ENCODE measurements at places on chromosomes 7 and 10.

- no peak for DNase-seq
These were observed 134.6 kb upstream of the TCF7L2 start for GRCh38 chr10:112815269-112816032.

DNA sequence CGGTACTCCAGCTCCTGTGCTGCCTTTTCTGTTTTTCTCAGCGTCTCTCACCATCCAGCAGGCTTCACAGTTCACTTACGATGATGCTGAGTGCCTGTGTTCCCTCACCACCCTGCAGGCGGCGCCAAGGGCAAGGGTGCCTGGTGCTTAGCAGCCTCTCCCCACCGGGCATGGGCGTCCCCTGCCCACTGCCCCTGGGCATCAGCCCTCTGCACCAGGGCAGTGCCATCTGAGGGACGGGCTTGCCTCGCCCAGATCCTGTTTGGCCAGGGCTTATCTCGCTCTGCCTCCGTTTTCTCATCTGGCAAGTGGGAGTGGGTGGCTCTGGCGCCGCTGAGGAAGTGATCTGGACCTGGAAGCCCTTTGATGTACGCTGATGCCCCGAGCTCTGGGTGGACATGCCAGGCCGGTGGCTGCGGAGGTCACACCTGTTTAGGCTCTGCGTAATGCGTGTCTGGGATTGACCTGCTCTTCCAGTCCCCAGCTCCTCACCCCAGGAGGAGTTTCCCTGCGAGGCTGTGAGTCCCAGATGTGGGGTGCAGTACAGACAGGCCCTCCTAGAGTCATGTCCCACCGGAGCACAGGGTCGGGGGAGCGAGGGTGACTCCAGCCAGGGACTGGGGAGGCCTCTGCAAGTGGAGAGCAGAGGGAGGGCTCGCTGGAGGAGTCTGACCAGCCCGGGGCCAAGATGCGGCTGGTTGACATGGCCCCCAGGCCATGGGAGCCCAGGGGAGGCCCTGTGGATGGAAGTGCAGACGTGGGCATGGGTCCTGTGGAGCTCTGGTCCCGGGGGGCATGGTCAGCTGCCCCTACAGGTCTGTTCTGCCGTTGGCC lies 11.8 kb downstream of the TTYH3 start:
- DNase-seq: no peak

DNA sequence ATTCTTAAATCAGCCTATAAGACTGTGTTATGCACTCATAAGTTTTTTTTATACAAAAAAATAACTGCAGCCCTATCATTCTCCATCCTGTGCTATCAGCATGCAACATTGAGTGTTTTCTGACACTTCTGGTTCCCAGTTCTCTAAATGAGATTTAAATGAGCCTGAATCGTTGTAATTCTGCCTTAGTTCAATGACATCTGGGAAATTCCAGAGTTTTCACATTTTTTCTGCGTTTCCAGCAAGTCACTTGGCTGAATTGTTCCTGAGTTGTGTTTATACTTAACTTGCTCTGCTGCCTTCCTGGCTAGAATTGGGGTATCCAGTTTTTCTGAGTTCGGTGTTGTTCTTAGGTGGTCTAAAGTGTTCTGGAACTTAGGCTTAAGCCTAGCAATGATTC lies 636.1 kb upstream of the FZD8 start:
- no peak for DNase-seq

DNA sequence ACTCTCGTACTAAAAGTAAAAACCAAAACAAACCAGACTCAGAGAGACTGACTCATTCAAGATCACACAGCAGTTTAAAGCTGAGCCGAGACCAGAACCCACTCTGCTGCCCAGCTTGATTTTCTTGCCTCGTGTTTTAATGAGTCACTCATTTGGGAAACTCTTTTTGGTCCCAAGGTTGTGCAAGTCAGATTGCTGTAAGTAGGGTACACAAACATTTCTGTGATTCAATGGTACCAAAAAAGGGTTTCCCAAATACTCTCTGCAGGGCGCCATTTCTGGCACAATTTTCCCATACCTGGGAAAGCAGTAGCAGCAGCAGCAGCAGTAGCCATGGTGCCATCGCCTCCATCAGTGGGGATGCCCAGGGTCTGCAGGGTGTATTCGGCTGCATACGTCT lies 69.9 kb downstream of the ASAH2B start:
- DNase-seq: no peak

DNA sequence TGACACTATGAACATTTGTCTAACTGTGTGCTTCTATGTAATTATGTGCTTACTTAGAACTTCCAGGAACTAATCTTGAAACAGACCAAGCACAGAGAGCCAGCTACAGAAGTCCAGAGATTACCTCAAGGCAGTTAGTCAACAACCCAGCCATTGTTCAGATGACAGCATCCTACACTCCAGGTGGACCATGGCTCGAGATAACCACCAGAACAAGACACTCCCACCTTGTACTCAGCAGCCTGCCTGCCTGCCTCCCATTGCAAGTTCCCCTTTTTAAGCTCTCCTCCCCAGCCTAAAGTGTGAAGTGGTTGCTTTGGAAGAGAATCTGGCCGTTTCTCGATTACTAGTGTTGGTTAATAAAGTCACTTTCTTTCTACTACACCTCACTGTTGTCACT lies 1080.6 kb upstream of the LRRN3 start:
- no peak for DNase-seq

GRCh38 chr7:99290980-99291607 lies 18.5 kb downstream of the MYH16 start:
- no peak for DNase-seq

DNA sequence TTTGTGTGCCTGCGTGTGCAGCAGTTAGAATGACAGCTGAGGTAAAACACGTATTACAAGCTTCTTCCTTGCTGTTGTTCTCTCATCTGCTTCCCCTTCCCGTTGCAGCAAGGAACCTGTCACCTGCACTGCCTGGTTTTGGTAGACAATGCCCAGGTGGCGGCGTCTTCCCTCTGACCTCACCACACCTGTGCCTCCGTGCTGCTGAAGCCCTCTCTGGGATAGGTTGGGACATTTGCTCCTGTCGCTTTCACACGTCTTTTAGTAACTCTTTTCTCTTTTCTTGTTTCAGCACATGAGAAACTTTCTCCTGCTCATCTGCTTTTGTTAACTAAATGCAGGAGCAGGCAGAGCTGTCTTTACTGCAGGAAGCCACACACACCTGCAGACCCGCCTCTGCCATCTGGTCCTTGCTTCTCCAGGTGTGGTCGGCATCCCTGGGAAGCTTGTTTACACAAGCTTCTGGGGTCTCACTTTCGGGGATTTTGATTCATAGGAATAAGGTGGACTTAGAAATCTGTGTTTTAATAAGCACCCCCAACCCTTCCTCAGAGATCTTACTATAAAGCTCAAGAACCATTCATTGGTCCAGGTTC lies 60.7 kb upstream of the EXOC6 start:
- DNase-seq: no peak

GRCh38 chr10:121675344-121675743 lies 77.1 kb upstream of the FGFR2 start:
- no peak for DNase-seq

- no peak for DNase-seq
These were observed 249.6 kb downstream of the ELFN1 start for GRCh38 chr7:1919539-1920265.

DNA sequence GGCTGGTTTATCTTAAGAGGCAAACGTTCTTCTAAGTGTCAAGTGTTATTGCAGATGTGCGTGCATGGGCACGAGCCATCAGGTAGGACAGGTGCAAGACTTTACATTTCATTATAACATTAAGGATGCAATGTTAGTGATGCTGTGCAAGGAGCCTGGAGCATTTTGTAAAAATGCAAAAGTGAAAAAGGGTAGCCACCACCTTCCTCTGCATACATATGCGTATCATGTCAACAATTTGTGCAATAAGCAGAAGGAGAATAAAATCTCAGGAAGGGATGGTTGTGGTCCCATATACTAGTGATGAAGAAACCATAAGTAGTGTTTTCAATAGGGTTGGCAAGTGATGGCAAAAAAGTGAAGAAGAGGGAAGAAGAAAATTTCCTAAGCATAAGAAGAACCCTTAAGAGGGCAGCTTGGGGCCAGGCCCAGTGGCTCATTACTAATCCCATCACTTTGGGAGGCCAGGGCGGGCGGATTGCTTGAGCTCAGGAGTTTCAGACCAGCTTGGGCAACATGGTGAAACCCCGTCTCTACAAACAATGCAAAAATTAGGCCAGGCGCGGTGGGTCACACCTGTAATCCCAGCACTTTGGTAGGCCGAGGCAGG lies 7.5 kb downstream of the PIK3AP1 start:
- DNase-seq: no peak

GRCh38 chr10:16481052-16481728 lies 40.5 kb downstream of the C1QL3 start:
- no peak for DNase-seq

DNA sequence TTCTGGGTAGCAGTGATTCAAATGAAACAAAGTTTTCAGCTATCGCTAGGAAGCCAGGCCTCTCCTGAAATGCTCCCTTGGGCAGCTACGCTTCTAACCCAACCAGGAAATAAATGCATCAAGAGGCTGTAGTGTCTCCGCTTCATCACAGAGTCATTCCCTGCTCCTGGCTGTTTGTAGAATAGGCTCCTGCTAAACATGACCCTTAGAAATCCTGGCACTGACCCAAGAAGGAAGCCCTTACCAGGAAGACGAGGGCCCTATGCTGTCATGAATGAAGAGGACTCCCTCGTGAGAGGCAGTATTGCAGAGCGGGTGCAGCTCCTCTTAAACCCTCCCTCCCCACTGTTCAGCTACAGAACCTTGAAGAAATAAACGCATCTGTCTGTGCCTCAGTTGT lies 48.3 kb downstream of the NOD1 start:
- DNase-seq: no peak

- no peak for DNase-seq
These were observed 37.5 kb downstream of the HELLS start for GRCh38 chr10:94583124-94583523.

GRCh38 chr10:20573924-20574323 lies 323.2 kb downstream of the NEBL start:
- no peak for DNase-seq

DNA sequence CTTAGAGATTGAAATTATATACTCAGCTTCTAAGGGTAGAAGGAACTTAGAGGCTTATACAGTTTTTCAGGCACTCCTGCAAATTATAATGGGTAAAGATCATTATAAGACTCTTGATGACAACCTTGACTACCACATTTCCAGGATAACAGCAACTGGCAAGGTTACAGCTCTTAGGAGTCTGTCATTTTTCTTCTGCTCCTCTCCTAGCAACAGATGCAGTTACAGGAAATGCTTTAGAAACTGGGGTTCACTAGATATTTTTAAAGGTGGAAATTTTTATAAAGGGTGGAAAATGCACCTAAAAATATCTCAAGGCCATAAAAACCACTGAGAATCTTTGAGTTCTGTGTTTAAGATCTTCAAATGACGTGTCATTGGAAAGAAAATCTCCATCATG lies 185.8 kb downstream of the RELN start:
- no peak for DNase-seq

DNA sequence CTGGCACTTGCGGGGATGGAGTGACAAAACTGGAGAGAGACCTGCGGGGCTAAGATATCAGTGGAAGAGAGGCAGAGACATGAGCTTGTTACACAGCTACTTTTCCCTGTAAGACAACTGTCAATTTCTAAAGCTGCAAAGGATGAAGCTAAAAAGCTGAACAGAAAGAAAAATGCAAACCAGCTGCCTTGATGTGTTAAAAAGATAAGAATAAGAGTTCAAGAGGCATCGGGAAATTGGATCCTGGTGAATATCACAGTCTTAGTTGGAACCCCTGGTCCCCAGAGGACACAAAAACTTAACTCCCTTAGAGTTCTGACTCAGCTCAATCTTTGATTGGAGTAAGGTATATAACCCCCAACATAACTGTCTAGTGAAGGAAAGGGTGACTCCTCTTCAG lies 38.8 kb downstream of the VPS41 start:
- DNase-seq: no peak

GRCh38 chr10:43194859-43195258 lies 56.6 kb downstream of the CSGALNACT2 start:
- no peak for DNase-seq

GRCh38 chr7:153381275-153382040 lies 621.9 kb downstream of the ACTR3B start:
- no peak for DNase-seq

DNA sequence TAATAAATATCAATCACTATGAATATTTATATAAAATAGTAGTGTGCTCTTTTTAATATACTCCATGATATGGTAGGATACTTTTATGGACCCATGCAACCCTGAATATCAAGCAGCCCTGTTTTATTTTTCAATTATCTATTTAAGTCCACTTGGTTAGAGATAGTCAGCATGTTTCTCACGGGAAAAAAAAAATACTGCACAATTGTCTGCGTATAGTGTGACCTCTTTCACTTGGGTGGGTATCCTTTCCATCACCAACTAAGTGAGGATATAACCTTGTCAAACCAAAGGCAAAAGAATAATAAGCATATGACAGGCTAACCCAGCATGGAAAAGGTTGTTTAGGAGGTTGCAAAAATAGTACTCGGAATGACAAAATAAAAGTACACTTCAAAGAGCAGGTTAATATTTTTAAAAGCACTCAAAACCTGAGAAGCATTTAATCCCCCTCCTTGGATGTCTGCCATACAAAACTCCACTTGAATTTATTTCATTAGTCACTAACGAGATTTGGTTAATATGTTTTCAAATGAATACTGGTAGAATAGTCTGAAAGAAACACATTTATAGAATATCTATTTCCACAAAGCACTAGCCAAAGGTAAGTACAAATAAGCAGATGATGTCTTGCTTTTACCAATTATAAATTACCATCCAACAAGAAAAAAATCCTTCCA lies 76.5 kb downstream of the IMMP2L start:
- DNase-seq: no peak

GRCh38 chr7:16904076-16904475 lies 22.3 kb upstream of the AGR3 start:
- no peak for DNase-seq

GRCh38 chr7:148334959-148335577 lies 255.5 kb upstream of the C7orf33 start:
- no peak for DNase-seq

- DNase-seq: no peak
These were observed 701.4 kb upstream of the COBL start for GRCh38 chr7:52017802-52018679.

All from activated T-helper 1 cell treated with anti-CD3 and anti-CD28 coated beads, Interleukin-2, amount 50 U/mL, for 16 hours (primary cell).